ENCODE measurements at places on chromosomes 6 and 20.

- DNase-seq: peak; percentile 5
These were observed 31.5 kb downstream of the SLC16A10 start for GRCh38 chr6:111118826-111119225.

DNA sequence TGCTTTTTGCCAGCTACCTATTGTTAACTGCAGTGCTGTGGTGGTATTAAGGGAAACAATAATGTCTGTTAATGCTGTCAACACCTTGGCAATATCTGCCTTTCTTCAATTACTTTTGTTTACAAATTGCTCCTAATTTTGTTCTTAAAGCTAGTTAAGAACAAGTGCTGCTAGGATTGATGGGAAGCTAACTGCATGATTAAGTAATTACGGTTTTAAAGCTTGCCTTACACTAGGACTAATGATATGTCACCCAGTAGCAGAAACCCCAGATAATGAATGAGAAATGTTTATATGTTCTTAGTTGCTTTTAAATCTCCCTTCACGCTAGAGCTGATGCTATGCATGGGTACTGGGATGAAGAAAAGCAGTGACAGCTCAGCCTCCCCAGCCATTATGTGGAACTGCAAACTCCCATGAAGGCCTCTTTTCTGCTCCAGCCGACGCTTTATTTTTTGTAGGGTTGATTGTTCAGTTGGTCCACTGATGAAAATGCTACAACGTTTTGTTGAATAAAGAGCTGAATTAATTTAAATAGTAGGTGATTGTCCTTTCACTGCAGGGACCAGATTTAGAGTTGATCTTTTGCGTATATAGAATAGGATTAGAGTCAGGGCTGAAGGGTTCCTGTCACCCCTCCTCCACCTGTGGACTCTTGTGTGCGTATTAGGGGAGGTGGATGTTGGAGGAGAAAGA, 610.5 kb downstream of the TFAP2B start:
- no peak for DNase-seq

GRCh38 chr6:19380293-19380692, 456.9 kb upstream of the ID4 start:
- DNase-seq: no peak

DNA sequence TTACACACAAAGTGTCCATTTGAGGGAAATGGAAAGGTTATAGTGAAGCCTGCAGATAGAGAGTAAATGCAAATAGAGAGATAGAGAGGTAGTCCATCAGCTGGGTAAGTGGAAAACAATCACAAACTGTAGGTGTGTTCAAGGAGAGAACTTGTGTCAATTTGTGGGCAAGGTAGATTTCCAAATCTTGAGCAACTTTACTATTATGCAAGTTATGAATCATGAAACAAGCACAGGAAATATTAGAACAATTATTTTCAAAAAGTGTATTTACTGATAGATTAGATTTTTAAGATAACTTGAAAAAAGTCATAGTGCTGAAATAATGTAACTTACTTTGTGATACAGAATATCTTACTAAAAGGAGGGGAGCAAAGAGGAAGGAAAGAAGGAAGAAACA, 792.9 kb downstream of the EYS start:
- no peak for DNase-seq

DNA sequence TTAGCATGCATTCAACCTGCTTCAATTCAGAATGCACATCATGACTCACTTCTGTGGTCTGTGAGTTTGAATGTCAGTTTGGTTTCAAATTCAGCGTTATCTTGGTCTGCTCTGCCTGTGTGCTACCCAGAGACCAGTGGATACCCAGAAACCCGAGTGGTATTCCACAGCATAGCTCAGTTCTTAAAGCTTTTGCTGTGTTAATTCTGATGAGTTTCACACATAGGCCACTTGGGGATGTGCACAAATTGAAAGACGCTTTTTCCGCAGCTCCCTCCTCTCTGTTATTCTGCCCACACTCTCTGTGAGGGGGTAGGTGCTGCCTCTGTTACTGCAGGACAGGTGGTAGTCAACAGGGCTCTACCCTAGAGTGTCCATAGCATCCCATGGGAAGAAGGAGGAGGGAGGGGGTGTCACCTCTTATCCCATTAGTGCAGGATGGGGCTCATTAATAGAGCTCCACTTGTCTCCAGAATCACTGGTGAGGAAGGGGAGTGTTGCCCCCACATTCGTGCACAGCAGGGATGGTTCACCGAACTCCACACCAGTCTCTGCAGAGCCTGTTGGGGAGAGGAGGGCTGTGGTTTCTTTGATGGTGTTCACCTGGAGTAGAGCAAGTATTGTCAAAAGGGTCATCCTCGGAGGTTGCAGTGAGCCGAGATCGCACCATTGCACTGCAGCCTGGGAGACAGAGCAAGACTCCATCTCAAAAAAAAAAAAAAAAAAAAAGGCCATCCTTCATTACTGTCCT, 29.2 kb upstream of the SDCBP2 start:
- DNase-seq: peak; percentile 37

DNA sequence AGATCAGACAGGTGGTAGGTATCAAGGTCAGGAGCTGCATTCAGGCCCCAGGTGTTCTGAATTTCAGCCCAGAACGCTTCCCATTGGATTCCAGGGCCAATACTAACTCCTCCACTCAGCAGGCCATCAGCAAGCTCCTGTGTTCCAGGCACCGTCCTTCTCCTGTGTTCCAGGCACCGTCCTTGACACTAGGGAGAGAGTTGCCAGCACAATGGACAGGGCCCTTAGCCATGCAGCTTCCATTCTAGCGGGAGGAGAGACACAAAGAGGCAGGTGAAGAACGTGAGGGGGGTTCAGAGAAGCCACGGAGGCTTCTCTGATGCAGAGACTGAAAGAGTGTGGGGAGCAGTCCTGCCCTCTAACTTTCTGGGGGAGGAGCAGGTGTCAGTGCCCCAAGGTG, 77.7 kb downstream of the FOXC1 start:
- no peak for DNase-seq

- no peak for DNase-seq
These were observed 238.8 kb upstream of the NOX3 start for GRCh38 chr6:155694419-155694790.

- no peak for DNase-seq
These were observed 100.0 kb upstream of the TAB2 start for GRCh38 chr6:149217466-149217888.

GRCh38 chr6:104522533-104522932, 337.2 kb downstream of the HACE1 start:
- DNase-seq: no peak

GRCh38 chr6:159119791-159120190, 49.4 kb upstream of the FNDC1 start:
- no peak for DNase-seq

- DNase-seq: no peak
These were observed 678.3 kb upstream of the NRSN1 start for GRCh38 chr6:23447731-23448130.

GRCh38 chr20:19260412-19261090, 48.1 kb downstream of the SLC24A3 start:
- peak; percentile 28 for DNase-seq

- no peak for DNase-seq
These were observed 38.2 kb downstream of the PTPN1 start for GRCh38 chr20:50548396-50548795.

- no peak for DNase-seq
These were observed 36.5 kb downstream of the PLCG1 start for GRCh38 chr20:41173791-41174341.

DNA sequence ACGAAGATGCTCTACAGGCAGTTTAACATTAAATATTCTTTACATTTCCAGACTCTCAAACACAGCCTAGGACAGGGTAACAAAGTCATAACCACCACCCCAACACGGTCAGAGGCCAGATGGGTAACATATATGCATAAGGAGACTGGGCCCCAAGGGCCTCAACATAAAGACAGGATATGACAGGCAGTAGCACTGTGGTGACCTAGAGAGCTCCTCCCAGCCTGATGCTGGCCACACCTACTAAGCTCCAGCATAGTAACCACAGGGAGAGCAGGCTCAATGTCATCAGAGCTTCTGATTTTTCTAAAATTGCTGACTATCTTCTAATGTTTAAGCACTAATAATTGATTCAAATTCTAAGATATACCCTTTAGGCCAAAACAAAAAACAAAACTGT, 21.7 kb downstream of the SMLR1 start:
- DNase-seq: no peak

GRCh38 chr6:136446579-136447187, 103.5 kb downstream of the MAP7 start:
- DNase-seq: peak; percentile 68

- no peak for DNase-seq
These were observed 115.4 kb downstream of the SLX4IP start for GRCh38 chr20:10550204-10551118.

GRCh38 chr20:35311409-35311808, 19.2 kb upstream of the FAM83C start:
- DNase-seq: peak; percentile 34

DNA sequence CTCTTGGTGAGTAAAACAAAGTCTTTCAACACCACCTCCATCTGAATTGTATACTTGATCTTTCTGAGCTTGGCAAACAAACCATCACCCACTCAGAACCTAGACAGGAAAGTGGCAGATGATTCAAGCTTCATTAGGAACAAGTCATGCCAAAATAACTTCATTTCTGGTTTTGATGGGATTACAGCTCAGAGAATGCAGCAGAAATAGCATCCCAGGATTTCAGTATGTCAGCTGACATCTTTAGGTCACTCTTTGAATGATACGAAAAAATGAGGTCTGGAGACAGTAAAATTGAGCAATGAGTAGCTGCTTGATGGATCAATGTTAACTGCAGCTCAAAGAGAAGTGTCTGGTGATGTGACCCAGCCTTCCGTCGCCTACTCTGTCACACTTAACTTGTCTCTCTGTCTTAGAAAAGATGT, 92.4 kb downstream of the GJA10 start:
- DNase-seq: peak; percentile 93

DNA sequence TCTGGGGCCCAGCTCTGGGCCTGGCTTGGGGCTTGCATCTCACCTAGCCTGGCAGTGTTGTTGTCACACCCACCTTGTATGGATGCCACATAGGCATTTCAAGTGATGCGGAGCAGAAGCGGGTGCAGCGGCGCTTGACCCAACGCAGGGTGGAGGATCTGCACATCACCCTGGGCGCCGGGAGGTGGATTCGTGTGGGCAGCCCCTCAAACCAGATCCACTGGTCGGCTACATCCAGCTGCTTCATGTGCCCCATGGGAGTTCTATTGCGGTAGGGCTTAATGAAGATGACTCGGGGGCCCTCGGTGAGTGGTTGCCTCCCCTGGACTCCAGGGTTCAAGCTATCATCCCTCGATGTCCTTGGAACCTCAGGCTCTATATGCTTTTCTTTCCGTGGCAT, 3.2 kb downstream of the TP53TG5 start:
- DNase-seq: no peak

DNA sequence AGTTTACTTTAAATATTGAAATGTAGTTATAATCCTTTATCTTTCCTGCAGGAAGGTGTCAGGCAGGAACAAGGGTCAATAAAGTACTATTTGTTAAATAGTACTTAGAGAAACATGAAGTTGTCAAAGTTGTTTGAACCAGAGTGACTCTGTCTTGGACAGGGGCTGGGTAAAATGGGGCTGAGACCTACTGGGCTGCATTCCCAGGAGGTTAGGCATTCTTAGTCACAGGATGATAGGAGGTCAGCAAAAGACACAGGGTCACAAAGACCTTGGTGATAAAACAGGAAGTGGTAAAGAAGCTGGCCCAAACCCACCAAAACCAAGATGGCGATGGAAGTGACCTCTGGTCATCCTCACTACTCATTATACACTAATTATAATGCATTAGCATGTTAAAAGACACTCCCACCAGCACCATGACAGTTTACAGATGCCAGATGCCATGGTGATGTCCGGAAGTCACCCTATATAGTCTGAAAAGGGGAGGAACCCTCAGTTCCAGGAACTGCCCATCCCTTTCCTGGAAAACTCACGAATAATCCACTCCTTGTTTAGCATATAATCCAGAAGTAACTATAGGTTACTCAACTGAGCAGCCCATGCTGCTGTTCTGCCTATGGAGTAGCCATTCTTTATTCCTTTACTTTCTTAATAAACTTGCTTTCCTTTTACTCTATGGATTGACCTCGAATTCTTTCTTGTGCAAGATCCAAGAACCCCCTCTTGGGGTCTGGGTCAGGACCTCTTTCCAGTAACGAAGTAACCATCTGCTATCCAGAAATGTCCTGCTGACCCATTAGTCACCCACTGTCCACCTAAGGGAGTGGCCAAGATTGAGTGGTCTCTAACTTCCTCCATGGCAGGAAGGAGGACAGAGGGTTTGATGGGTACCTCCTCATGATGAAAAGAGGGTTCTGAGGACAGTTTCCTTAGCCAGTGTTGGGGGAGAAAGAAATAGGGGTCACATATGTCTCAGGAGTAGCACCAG, 19.6 kb downstream of the SLC22A2 start:
- DNase-seq: no peak

DNA sequence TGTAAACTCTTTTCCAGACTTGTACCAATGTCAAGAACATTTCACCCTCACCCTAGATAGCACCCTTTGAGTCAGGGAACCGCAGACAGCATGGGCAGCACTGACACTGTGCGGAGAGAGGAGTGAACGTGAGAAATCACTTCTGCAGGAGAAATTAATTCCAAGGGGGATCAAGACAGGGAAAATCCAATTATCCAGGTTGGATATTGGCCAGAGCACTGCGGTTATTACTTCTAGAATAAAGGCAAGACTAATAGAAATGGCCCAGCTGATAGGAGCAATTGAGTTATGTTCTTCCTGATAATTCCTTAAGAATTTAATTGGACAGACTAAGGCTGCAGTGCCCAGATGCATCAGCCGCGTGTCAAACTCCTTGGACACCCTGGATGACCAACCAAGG, 179.6 kb downstream of the SMOC2 start:
- no peak for DNase-seq

DNA sequence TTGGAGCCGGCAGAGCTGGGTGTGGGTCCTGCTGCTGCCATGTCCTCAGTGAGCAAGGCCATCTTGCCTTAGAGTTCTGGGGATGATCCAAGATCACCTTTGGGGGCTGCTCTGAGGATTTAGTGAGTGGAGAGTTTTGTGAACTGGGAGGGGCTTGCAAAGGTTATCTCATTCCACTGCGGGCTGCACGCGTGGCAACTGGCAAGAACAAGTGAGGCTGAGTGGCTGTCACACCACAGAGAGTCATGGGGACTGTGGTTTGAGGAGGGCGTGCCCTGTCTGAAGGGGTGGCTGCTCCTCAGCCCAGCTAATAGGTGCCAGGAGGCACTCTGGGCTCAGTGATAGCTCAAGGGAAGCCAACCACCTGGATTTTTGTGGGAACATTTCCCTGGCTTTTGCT, 37.6 kb downstream of the TTLL9 start:
- no peak for DNase-seq

GRCh38 chr6:3946778-3947177, 97.6 kb downstream of the FAM50B start:
- DNase-seq: no peak

- no peak for DNase-seq
These were observed 91.0 kb downstream of the PKHD1 start for GRCh38 chr6:51996296-51996947.
